Naive thymus-derived CD4-positive, alpha-beta T cell (primary cell): ENCODE measurements at places on chromosomes 6 and 20.

- no peak for DNase-seq
Measured at GRCh38 chr6:124090491-124090890, 286.8 kb downstream of the NKAIN2 start.

DNA sequence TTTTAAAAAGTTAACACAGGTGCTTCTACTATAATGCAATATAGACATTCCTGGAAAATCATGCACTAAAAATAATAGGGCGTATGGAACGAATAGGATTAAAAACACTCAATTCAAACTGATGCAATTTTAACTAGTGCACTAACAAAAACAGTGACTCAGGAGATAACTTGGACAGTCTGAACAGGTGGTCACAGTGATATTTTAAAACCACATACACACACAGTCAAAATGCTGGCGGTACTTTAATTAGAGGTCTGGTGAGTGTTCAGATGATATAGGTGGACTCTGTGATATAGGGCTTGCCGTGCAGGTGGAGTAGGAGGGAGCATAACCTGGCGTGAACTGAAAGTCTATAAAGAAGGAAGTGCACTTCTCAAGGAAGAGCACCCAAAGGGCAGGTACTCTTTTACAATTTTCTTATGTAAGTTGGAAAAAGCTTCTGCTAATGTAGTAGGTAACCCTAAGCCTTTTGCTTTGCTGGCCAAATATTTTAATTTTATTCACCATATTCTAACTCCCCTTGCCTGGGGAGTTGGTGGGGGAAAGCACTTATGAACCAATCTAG lies 41.9 kb upstream of the PLN start:
- DNase-seq: no peak

DNA sequence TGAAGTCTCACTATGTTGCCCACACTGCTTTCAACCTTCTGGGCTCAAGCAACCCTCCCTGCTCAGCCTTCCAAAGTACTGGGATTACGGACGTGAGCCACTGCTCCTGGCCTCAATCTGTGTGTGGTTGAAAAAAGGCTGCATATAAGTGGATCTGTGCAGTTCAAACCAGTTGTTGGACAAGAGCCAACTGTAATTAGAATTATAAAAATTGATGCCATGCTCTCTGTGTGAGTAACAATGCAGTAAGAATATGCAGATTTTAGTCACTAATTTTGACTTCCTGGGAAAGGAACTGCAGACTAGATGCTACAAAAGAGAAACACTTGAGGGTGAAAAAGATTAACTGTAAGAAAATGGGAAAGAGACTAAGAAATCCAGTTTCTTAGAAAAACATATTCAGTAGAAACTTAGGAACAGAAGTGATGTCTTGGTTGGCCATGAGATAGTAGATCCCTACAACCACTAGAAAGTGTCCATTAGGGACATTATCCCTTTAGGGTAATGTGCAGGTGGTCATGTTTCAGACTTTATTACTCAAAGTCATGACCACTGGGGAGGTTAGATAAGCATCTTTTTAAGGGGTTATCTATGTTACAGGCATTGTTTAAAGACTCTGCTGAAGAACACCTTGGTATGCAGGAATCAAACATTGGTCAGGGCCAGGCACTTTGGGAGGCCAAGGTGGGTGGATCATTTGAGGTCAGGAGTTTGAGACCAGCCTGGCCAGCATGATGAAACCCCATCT lies 26.3 kb downstream of the ITCH start:
- no peak for DNase-seq

- no peak for DNase-seq
Measured at GRCh38 chr20:16279320-16279719, 293.9 kb downstream of the KIF16B start.

DNA sequence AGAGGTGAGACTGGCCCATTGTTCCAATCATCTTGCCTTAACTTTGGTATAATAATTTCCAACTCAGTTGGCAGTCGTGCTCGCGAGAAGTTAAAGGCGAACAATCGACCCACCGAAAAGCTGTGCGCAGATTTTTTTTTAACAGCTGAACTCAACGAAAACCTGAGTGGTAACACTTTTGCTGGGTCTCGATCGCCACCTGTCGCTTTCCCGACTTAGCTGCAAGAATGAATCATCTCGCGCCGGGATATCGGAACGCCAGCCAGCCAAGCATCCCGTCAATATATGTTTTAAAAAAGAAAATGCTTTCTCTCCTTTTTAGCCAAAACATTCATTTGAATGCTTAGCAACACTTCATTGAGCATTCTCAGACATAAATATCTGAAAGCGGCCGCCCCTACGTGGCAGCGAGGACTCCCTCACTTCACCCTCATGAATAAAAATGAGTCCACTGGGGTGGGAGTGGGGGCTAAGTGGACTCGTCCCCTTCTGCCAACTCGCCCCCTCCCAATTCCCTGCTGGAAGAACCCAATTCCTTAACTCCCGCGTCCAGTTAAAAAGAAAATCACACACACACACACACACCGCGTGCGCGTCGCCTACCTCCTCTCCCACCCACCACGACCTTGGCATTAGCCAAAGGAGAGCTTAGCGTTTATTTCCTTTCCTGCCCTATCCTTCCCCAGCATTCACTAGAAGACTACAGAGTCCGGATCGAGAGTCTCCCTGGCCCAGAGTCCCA lies 1.5 kb downstream of the COL12A1 start:
- DNase-seq: no peak

DNA sequence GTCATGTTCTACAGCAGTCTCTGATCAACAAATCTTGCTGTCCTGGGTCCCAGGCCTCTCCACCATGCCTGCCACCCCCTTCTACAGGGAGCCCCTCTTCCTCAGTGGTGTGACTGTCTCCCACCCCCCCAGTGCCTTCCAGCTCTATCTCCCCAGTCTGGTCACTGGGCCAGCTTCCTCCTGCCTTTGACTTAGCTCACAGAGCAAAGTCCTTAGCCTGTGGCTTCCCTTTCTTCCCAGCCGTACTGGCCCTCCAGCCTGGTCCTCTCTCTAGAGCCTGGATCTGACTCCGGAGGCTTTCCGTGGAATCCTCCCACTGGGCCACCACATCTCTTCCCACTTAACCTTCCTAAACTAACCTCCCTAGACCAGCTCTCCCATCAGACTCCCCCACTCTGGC lies 17.0 kb downstream of the MAPK13 start:
- DNase-seq: no peak

- no peak for DNase-seq
Measured at GRCh38 chr6:26556263-26557070, 18.3 kb downstream of the HMGN4 start.

DNA sequence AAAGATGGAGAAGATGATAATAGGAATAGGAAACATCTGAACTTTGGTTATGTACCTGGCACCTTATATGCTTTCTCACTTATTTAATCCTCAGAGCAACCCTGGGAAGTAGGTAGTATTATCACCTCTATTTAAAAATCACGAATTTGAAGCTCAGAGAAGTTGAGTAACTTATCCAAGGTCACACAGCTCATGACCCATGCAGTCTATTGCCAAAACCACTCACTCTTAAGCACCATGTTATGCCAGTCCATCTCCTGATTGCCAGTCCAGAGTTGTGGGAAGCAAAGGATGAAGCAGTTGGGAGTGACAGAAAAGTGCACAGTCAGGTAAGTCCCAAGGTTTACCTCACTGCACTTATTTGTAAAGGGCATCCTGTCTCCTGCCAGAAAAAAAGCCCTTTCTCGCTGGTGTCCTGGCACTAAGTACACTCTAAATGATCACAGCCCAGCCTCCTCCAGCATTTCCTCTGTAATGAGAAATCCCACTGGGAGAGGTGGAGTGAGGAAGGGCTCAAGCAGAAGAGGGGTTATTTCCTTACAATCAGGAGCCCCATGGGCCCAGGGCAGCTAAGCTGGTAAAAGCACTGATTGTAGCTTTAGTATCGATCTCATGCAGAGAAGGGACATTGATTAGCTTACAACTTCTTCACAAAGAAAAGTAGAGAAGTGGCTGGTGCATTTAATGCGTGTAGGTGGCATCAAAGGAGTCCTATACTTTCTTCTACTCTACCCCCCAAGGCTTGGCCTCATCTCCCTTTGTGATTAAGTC lies 21.3 kb upstream of the SCGN start:
- DNase-seq: no peak

- no peak for DNase-seq
Measured at GRCh38 chr20:54139188-54139587, 34.6 kb downstream of the CYP24A1 start.

- no peak for DNase-seq
Measured at GRCh38 chr6:158868122-158868480, 48.9 kb upstream of the EZR start.

DNA sequence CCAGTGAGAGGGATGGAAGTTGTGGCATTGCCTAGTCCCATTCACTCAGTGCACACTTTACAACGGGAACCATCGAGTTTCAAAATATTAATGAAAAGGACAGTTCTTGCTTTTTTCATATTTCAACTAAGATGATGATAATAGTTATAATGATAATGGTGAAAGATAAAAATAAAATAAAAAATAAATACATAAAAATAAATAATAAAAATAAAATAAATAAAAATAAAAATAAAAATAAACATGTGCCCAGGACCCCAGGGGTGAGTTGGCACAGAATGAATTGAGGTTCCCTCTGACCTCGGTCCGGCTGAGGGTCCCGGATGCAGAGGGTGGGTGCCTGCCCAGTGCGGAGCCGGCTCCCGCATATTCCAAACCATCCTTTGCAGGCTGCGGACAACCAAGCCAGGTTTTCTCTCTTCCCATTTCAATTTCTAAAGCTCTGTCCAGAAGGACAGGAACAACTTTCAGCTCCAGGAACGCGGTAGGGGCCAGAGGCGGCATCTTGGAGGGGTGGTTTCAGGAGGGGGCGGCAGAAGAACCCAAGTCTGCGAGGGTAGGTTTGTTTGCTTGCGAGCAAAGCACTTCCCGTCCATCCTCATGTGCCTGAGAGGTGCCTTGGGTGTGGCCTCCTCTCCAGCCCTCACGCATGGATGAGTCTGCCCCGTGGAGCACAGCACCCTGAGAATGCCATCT lies 236.8 kb downstream of the DLL1 start:
- DNase-seq: no peak

DNA sequence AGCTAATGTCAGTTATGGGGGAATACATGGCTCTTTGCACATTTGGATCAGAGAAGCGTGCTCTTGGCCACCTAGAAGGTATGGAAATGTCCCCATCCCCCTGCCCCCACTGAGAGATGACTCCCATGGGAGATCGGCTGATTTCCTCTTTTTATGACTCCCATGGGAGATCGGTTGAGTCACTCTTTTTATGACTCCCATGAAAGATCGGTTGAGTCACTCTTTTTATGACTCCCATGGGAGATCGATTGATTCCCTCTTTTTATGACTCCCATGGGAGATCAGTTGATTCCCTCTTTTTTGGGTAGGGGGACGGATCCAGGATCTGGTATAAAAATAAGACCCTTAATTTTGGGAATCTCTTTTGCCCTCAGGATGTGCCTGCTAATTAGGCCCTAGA lies 10.3 kb upstream of the TAAR9 start:
- DNase-seq: no peak

DNA sequence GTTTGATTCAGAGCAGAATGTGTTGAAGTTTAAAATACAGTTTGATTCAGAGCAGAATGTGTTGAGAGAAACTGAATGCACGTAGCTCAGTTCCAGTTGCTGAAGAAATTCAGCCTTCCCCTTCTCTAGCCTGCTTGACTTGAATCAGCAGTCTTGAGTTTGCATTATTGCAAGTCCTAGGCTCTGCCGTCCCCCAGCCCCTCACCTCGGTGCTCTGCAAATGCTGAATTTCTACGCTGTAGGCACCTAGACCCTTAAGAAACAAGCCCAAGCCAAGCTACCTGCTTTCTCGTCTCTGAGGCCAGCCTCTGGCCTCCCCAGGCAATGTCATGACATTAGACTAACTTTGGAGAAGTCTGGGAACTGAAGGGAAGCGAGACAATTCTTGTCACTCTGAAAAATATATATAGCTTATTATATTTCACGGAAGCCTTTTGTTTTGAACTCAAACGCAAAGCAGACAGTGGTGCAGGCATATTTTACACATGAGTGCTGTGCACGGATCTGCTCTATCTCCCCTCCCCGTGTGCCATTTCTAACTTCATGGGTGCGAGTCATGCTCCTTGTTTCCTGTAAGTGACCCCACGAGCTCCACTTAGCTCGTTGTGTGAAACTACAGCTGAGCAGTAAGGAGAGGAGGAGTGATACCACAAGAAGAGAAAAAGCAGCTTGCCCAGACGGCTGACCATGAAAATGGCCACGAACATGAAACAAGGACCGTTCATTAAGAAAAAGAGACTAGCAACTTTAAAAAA lies 71.4 kb upstream of the DUSP22 start:
- no peak for DNase-seq

DNA sequence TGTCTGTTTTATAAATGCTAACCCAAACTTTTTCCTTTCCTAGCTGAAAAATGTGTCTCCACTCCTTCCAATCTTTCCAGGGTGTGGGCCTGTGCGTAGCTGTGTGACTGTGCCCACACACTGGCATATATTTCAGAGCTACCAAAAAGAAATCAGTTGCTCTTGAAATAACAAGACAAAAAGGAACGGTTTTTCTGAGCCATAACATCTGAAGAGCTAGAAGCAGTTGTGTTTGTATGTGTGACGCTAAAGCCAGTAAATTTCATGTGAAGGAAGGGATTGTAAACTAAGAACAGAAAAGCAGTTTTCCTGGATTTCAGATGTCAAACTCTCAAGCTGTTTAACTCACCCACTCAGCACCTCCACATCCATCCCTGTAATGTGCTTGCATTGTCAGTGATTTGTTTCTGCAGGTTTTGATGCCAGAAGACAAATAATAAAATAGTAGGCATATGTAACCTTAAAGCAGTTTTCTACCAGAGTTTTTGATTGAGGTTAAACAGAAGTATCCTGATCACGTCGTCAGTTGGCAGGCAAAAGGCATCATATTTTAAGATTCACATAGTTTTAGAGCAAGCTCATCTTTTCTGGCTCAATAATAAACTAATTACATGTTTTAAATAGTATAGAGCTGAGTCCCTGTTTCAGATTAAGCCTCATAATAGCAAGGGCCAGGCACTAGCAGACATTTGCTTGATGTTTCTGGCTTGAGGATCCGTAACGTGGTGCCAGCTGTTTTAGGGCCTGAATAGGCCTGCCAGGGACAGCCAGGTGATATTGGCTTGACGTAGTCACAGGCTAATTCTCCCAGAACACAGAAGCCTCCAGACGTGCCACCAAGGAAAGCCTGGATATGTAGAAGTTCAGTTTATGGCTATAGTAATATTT lies 90.9 kb downstream of the FOXO3 start:
- no peak for DNase-seq

- DNase-seq: no peak
Measured at GRCh38 chr6:117506907-117507306, 24.4 kb downstream of the DCBLD1 start.
